ENCODE measurements at places on chromosomes 2 and 18.

DNA sequence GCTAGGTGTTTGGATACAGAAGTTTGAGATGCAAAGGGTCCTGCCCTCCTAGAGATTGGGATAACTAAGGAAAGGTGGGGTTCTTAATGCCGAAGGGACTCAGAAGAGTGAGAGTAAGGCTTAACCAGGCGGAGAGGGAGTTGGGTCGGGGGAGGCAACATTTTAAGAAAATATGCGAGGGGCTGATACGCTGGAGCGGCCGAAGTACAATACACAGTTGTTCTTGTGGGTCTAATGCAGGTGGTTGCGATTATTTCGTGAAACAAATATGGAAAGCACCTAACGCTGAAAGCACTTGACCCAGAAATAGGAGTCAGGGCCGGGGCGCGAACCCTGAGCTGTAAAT is 344 bp upstream of the MRPL33 start:
- no peak for DNase-seq

DNA sequence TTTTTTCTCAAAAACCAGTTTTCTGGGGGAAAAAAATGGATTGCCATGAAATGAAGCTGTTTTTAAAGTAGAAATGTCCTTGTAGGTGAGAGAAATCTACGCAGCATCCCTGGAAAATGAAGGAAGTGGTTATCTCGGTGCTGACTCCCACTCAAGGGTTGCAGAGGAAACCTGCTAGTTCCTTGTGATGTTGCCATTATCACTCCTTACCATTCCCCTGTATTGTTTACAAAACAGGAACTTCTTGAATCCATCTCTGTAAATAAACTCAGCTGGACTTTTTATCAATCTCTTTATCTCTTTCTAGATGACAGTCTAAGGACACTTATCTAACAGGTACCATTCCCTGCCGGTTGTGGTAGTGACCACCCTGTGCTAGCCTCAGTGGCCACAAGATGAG is 61.2 kb downstream of the FEZ2 start:
- no peak for DNase-seq

GRCh38 chr2:45171136-45171501 is 161.9 kb upstream of the SIX2 start:
- no peak for DNase-seq

DNA sequence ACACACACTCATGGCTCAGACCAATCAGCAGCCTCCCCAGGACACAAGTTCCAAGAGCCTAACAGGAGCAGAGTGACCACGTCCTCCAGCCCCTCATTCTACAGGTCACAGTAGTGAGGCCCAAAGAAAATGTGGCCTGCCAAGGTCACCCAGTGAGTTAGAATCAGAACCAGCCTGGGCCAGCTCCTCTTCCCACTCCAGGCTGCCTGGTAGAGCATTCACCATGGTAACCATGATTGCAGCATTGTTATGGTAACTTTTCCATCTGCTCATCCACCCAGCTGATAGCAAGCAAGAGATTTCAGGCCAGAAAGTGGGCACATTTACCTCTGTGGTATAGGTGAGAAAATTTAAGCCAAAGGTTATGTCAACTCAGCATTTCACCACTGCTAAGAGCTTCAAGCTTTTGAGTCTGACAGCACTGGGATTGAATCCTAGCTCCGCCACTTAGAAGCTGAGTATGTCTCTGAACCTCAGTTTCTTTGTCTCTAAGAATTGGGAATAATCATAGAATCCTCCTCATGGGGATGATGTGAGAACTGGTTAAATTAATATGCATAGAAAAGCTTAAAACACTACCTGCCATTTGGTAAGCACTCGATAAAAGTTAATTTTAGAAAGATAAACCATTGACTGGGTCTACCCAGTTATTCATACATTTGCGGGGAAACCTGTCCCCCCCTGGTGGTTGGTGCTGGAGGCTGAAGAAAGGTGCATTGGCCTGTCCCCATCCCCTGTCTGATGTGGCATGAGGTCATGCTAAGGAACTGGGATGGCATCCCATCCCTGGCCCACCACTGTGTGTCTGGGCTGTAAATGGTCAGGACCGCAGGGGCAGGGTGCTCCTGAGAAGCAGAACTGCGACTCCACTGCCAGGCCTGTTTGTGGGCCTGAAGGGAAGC is 181.5 kb downstream of the KLHL29 start:
- peak; percentile 3 for DNase-seq

GRCh38 chr2:54077088-54077900 is 38.1 kb upstream of the ACYP2 start:
- DNase-seq: no peak

- no peak for DNase-seq
Measured at GRCh38 chr2:105494683-105495425, 96.0 kb upstream of the FHL2 start.

- DNase-seq: no peak
Measured at GRCh38 chr18:3135536-3135935, 84.2 kb downstream of the MYOM1 start.

GRCh38 chr2:40098786-40099470 is 319.9 kb upstream of the THUMPD2 start:
- no peak for DNase-seq

GRCh38 chr2:190404487-190404886 is 3.7 kb upstream of the MFSD6 start:
- DNase-seq: no peak

DNA sequence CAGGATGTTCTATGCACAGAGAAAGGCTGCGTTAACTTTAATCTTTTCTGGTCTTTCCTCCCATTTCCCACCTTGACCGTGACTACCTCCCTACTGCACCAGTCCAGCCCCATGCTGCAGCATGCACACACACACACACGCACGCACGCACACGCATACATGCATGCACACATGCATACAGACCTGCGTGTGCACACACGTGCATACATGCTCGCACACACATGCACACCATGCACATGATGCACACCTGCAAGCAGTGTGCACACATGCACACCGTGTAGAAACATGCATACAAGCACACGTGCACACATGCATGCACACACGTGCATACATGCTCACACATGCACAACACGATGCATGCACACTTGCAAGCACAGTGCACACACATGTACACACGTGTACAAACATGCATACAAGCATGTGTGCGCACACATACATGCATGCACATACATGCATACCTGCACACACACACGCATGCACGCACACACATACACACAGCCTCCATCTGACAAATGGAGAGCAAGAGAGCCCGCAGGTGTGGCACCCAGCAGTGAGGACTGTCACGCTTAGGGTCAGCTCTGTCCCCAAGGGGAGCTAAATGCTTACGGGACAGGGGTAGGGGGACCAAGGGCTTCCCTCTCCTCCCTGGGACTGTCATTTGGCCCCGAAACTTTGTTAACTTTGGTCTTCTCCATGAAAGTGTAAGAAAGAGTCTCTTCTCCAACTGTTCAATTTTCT is 18.2 kb downstream of the SNORC start:
- DNase-seq: no peak

- DNase-seq: no peak
Measured at GRCh38 chr2:26607698-26608097, 33.5 kb downstream of the CIB4 start.

DNA sequence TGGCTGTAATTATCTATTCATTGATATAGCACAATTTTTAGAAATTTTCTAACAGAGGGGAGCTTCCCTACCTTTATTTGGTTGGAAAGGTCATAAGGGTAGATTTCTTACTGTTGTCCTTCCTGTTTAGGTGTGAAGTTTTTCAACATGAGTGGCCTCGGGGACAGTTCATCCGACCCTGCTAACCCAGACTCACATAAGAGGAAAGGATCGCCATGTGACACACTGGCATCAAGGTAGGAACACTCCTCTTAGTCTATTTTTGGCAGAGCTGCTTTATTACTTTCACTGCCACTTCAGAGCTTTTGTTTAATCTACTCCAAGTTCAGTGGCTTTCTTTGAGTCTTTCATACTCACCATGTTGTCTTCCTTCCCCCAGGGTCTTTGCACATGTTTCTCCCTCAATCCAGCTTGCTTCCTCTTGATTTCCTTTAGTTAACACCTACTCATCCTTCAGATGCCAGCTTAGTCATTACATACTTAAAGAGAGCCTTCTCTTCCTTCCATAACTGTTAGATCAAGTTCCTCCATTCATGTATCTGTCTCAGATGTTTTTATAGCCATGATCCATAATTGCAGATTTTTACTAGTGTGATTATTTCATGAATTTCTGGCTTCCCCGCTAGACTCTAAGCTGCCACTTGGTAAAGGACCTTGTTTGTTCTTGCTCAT is 134.5 kb downstream of the PTRHD1 start:
- no peak for DNase-seq

GRCh38 chr2:230873661-230874401 is 9.1 kb downstream of the ITM2C start:
- no peak for DNase-seq

DNA sequence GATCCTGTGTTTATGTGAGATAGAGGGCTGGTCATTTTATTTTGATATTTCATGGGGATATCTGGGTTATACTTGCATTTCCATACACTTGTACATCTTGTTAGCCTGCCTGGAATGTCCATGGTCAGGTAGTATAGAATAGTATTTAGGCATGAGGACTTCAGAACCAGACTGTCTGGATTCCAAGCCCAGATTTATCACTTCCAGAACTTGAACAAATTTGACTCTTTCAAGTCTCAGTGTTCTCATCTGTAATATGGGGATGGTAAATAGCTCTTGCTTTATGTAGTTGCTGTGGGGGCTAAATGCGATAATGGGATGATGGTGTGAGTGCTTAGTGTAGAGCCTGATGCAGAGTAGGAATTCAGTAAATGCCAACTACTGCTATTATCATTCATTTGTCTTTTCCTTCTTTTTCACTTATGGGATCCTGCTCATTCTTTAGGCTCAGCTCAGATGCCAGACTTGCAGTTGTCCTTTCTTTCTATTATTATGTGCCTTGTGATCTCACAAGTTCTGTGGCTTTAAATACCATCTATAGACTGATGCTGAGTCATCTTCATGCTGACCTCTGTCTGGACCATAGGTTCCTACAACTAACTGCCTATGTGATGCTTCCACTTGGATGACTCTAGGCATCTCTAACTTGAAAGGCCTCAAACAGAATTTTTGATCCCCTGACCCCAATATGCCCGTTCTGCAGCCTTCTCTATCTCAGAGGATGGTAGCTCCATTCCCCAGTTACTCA is 67.4 kb downstream of the POLE4 start:
- no peak for DNase-seq

GRCh38 chr2:65255356-65255755 is 27.7 kb downstream of the ACTR2 start:
- no peak for DNase-seq

- DNase-seq: no peak
Measured at GRCh38 chr2:136016836-136017235, 31.4 kb upstream of the DARS1 start.

GRCh38 chr18:21391074-21391673 is 149.1 kb downstream of the GREB1L start:
- DNase-seq: no peak

DNA sequence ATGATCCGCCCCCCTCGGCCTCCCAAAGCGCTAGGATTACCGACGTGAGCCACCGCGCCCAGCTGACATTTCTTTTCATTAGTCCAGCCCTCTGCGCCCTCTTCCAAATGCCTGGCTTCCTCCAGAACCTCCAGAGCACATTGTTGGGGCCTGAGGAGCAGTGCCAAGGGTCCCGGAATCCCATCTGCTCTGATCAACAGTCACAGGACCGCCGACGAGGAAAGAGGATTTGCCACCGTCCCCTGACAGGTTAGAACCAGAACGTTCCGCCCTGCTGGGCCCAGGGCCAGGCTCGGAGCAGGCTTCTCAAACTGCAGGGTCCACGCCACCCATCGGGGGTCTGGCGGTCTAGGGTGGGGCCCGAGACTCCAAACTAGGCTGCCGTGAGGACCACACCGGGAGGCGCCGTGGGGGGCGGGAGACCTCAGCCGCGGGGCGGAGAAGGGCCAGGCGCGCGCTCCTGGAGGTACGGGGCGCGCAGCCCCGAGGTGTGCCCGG is 36.9 kb upstream of the ITM2C start:
- no peak for DNase-seq

DNA sequence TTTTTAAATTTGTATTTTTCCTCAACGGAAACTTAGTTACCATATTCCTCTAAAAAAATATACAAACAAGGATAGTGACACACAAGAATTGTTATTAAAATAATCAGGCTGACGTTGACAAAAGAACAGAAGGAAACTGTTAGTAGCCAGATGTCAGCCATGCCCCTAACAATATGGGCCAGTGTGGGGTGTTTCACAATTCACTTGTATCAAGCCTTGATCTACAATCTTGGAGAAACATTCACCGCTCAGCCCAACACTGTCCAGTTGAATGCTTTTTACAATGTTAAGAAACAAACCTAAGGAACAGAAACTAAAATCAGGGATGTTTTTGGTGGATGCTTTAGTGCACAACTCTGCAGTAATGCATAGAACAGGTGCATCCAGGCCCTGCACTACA is 44.6 kb downstream of the TMEFF2 start:
- no peak for DNase-seq

DNA sequence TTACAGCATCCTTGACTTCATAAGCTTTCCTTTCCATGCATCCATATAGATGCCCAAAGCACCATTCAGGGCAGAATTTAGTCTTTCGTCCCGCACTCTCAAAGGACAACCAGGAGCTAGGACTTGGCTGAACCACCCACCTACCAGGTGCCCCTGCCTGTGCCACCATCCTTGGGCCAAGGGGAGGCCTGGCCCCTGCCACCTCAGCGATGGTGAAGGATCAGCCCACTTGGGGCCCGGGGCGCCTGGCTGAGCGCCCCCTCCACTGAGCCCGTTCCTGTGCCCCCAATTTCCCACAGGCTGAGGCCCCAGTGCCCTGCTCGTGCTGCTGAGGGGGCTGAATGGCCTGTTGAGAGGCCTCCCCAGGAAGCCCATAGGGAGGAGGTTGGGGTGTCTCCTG is 33.3 kb upstream of the ALPP start:
- DNase-seq: no peak

DNA sequence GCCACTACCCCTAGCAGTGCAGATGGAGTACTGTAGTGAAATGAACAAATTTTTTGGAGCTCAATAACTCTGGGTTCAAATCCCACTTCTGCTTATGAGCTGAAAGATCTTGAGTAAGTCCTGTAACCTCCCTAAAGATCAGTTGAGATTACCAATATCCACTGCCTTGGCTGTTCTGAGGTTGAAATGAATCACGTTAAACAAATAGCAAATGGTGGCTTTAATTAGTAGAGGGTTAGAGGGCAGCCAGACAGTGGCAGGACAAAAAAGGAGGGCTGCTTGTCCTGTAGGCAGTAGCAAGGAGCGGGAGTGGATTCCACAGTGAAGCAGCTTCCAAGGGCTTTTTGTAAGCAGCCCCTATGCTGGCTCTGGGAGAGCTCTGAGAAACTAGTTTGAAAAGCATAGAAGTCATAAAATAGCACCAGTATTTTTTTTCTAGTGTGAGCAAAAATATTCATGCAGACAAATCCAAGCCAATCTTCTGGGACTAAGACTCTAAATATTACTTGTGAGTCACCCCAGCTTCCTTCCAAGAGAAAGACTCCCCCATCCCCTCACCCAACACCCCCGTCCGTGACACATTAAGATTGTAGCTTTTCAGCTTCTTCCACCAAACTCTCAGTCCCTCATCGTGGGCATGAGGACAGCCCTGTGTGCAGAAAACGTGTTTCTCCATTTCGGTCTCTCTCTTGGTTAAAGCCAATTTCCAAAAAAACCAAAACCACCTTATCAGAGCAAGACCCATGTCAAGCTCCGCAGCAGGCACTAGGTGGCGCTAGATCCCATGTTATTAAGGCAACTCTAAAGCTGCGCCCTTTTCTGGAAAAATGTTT is 123.5 kb upstream of the LGALSL start:
- peak; percentile 58 for DNase-seq

Data from stimulated activated CD4-positive, alpha-beta T cell treated with anti-CD3 and anti-CD28 coated beads, TNF-alpha, amount 100 ng/mL, for 1 hour (primary cell).